ENCODE measurements at places on chromosomes 5 and 9. TPM values are rescaled to one million over a fixed set of nuclear protein-coding genes. Genes with fewer than 3 reads are reported as not detected.

DNA sequence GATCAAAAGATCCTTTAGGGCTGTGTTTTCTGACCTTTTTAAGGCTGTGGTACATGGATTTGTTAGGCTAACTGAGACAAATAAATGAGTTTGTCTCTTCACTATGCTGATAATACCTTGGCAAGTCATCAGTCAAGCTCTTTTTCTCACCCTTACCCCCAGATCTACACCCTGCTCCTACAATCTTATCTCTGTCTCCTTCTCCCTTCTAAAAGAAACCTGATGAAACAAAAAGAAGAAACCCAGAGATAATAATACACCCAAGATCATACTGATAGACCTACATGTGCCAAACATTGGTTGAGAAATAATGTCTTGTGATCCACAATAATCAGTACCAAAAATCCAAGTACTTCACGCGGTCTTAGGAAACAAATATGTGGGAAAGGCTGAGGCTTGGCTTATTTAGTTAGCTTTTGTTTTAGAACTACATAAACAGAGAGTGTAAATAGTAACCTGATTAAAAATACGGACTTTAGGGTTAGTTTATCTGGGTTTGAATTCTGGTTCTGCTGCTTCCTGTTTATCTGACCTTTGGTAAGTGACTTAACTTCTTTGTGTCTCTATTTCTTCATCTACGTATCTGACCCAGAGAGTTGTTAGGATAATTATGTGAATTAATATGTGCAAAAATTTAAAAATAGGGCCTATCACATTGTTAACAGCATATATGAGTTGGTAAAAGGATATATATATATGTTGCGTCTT lies 24.8 kb upstream of the PDCD1LG2 start:
- H3K4me1 ChIP-seq: peaks cover 7% of the 10 kb centered on the region
- H3K36me3 ChIP-seq: no peaks in the 10 kb centered on the region
- no peak overlapping the region for H3K4me3 ChIP-seq
- no peak for DNase-seq
- H3K27me3 ChIP-seq: no peaks in the 10 kb centered on the region

- H3K27me3 ChIP-seq: no peaks in the 10 kb centered on the region
- H3K27ac ChIP-seq: no peak overlapping the region
- H3K4me1 ChIP-seq: no peaks in the 10 kb centered on the region
Observed at GRCh38 chr5:144585681-144586080, 415.0 kb downstream of the KCTD16 start.

Gene RGS7BP
- not detected for total RNA-seq

GRCh38 chr5:121175986-121176385 lies 675.7 kb upstream of the FTMT start:
- H3K27ac ChIP-seq: no peak overlapping the region
- H3K27me3 ChIP-seq: no peaks in the 10 kb centered on the region
- no peak for DNase-seq
- H3K36me3 ChIP-seq: no peaks in the 10 kb centered on the region
- no peak overlapping the region for H3K4me3 ChIP-seq

Gene GPR151
- not detected for total RNA-seq

GRCh38 chr5:125277494-125278154 lies 531.2 kb upstream of the ZNF608 start:
- H3K27ac ChIP-seq: no peak overlapping the region
- no peak for DNase-seq
- H3K4me3 ChIP-seq: no peak overlapping the region

Data from activated T-helper 2 cell treated with anti-CD3 and anti-CD28 coated beads, Interferon-gamma antibody, Interleukin-2, Interleukin-4, amounts not matched to agents 10 μg/mL and 5 μg/mL and 100 μg/mL, durations not matched to agents 14 hours and 24 hours and 36 hours (primary cell).